GM12878 (cell line): ENCODE measurements at places on chromosomes 11 and 22. TPM values are rescaled to one million over a fixed set of nuclear protein-coding genes. Genes with fewer than 3 reads are reported as not detected.

GRCh38 chr11:64726867-64727530, 4.0 kb upstream of the NRXN2 start:
- H3K4me3 ChIP-seq = no peak overlapping the region
- H3K4me1 ChIP-seq = peaks cover 10% of the 10 kb centered on the region
- no peak for DNase-seq
- H3K27ac ChIP-seq = no peak overlapping the region
- no peaks in the 10 kb centered on the region for H3K36me3 ChIP-seq

DNA sequence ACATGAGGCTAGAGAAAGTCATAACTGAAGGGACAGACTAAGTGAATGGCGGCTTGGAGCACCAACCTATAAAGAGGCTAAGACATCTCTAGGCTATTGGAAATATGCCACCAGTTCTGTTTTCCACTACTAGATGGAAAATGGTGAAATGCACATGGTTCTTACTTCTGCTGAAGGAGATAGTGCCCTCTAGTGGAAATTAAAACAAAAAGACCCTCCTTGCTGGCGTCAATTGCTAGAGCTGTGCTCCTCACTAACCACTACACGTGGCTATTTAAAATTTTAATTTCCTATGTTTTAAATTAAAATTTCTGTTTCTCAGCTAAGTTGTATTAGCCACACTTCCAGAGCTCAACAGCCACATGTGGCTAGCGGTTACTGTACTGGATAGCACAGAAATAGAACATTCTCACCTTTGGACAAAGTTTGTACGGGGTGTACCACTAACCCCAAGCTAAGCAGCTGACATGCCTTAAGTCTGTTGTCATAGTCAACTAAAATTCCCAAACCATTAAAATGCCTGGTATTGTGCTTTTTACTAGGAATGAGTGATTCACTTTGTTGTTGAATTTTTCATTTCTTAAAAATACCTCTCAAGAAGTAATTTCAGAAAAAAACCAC, 34.1 kb upstream of the CALCA start:
- H3K4me1 ChIP-seq = no peaks in the 10 kb centered on the region
- peak; percentile 0 for DNase-seq

DNA sequence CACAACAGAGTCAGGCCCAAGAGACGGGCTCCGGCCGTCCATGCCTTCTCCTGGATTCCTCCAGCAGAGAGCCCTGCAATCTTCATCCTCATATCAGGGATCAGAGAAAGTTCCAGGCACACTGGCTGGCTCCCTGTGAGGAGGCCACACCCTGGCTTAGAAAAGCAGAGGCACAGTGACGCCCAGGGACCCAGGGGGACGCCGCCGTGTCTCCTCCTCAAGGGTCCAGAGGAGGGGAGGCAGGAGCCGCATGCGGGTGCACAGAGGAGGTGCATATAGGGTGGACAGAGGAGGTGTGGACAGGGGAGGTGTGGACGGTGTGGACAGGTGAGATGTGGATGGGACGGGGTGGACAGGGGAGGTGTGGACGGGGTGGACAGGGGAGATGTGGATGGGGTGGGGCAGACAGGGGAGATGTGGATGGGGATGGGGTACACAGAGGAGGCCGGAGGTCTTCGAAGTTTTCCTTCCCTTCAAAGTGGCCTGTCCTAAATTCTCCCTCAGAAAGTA, 1521.9 kb downstream of the BRD1 start:
- H3K4me1 ChIP-seq = no peaks in the 10 kb centered on the region
- H3K36me3 ChIP-seq = no peaks in the 10 kb centered on the region
- no peak overlapping the region for H3K27ac ChIP-seq
- DNase-seq = no peak
- no peaks in the 10 kb centered on the region for H3K27me3 ChIP-seq

The GLB1L2 gene
- 0.37 and 0.85 TPM in 2 replicates for total RNA-seq

DNA sequence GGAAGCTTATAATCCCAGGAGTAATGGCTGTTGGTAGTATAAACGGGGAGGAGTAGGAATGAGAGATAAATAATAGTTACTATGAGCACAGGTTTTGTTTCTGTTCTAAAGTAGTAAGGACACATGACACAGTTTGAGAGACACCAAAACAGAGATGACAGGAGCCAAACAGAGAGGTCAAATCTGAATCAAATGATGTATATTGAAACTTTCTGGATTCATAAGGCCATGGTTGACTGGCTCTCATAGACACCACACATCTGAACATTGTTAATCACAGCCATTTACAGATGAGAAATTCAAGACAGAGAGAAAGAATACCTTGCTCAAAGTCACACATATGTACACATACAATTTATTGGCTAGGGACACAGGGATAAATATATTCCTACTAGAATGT, 63.4 kb upstream of the UCP3 start:
- H3K4me1 ChIP-seq = no peaks in the 10 kb centered on the region
- H3K36me3 ChIP-seq = peaks cover 6% of the 10 kb centered on the region; the same call in 1 of the 2 replicates
- peak; percentile 2 for DNase-seq
- no peak overlapping the region for H3K4me3 ChIP-seq
- H3K27me3 ChIP-seq = no peaks in the 10 kb centered on the region
- no peak overlapping the region for H3K27ac ChIP-seq

- H3K4me3 ChIP-seq = no peak overlapping the region
- DNase-seq = no peak
- H3K4me1 ChIP-seq = no peaks in the 10 kb centered on the region
- H3K27me3 ChIP-seq = no peaks in the 10 kb centered on the region; the same call in 1 of the 2 replicates
- no peak overlapping the region for H3K27ac ChIP-seq
- H3K36me3 ChIP-seq = no peaks in the 10 kb centered on the region
Observed at GRCh38 chr22:35950262-35950661, 78.4 kb downstream of the RBFOX2 start.

DNA sequence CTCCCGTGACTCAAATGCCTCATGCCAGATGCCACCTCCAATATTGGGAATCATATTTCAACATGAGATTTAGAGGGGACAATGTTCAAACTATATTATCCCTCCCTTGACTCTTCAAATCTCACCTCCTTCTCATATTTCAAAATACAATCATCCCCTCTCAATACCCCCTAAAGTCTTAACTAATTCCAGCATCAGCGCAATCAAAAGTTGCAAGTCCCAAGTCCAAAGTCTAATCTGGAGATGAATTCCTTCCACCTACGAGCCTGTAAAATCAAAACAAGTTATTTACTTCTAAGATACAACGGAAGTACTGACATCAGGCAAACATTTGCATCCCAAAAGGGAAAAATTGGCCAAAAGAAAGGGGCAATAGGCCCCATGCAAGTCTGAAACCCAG, 67.2 kb upstream of the SC5D start:
- H3K4me1 ChIP-seq = no peaks in the 10 kb centered on the region
- no peak for DNase-seq
- peaks cover 4% of the 10 kb centered on the region for H3K27me3 ChIP-seq
- H3K36me3 ChIP-seq = no peaks in the 10 kb centered on the region

DNA sequence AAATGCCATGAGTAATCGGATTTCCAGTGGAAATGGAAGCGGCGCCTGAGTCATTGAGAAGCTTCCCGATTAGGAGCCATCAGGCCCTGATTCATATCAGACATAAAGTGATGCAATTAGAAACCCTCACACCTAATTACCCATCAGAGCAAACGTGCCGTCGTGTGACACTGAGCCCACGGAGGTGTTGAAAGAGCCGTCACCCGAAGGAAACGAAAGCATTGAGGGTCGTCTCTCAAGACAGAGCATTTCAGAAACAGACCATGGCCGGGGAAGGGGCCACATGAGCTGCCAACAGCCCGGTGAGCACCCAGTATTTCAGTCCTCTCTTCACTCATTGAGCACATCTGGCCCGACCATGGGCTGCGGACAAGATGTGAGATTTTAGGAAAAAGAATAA, 829.3 kb downstream of the TBC1D22A start:
- no peak overlapping the region for H3K27ac ChIP-seq
- no peak overlapping the region for H3K4me3 ChIP-seq
- no peaks in the 10 kb centered on the region for H3K4me1 ChIP-seq
- H3K36me3 ChIP-seq = no peaks in the 10 kb centered on the region
- no peaks in the 10 kb centered on the region for H3K27me3 ChIP-seq

The OR10A2 gene
- not detected in 2 replicates for total RNA-seq

The APOBEC3B gene
- 24.3 and 26.3 TPM in 2 replicates for total RNA-seq

The CHCHD10 gene
- total RNA-seq = 237 and 241 TPM in 2 replicates

GRCh38 chr11:28521075-28521474, 412.9 kb downstream of the METTL15 start:
- no peak for DNase-seq
- no peaks in the 10 kb centered on the region for H3K4me1 ChIP-seq
- no peaks in the 10 kb centered on the region for H3K27me3 ChIP-seq
- no peak overlapping the region for H3K4me3 ChIP-seq
- H3K27ac ChIP-seq = no peak overlapping the region

GRCh38 chr11:96314326-96315020, 28.5 kb downstream of the MAML2 start:
- H3K27ac ChIP-seq = no peak overlapping the region
- peaks cover 3% of the 10 kb centered on the region for H3K36me3 ChIP-seq
- H3K4me3 ChIP-seq = no peak overlapping the region
- no peaks in the 10 kb centered on the region for H3K27me3 ChIP-seq
- H3K4me1 ChIP-seq = peaks cover 20% of the 10 kb centered on the region
- DNase-seq = no peak

- DNase-seq = peak; percentile 21
- H3K27me3 ChIP-seq = no peaks in the 10 kb centered on the region; the same call in 1 of the 2 replicates
- no peak overlapping the region for H3K27ac ChIP-seq
- peaks cover 21% of the 10 kb centered on the region for H3K4me1 ChIP-seq
- H3K36me3 ChIP-seq = no peaks in the 10 kb centered on the region
- no peak overlapping the region for H3K4me3 ChIP-seq
Observed at GRCh38 chr11:2933375-2934020, 4.3 kb upstream of the PHLDA2 start.

- H3K4me1 ChIP-seq = no peaks in the 10 kb centered on the region
- no peak overlapping the region for H3K4me3 ChIP-seq
Observed at GRCh38 chr11:422249-422656, 7.5 kb upstream of the SIGIRR start.

The KRTAP5-7 gene
- total RNA-seq = not detected in 2 replicates

DNA sequence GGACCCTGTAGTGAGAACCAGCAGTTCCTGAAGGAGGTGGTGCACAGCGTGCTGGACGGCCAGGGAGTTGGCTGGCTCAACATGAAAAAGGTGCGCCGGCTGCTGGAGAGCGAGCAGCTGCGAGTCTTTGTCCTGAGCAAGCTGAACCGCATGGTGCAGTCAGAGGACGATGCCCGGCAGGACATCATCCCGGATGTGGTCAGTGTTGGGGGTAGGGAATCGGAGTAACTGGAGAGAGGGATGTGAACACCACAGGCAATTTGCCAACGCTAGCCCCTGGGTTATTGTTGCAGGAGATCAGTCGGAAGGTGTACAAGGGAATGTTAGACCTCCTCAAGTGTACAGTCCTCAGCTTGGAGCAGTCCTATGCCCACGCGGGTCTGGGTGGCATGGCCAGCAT, 19.9 kb downstream of the MADD start:
- no peak overlapping the region for H3K27ac ChIP-seq
- H3K4me3 ChIP-seq = no peak overlapping the region
- no peak for DNase-seq

GRCh38 chr11:5196731-5197130, 3.8 kb downstream of the OR51V1 start:
- no peak for DNase-seq
- H3K27me3 ChIP-seq = no peaks in the 10 kb centered on the region
- H3K4me1 ChIP-seq = no peaks in the 10 kb centered on the region

The CD3D gene
- total RNA-seq = 0.32 and 0.69 TPM in 2 replicates

The ATL3 gene
- 33.3 and 36.0 TPM in 2 replicates for total RNA-seq

The SPA17 gene
- 2.5 and 2.9 TPM in 2 replicates for total RNA-seq

DNA sequence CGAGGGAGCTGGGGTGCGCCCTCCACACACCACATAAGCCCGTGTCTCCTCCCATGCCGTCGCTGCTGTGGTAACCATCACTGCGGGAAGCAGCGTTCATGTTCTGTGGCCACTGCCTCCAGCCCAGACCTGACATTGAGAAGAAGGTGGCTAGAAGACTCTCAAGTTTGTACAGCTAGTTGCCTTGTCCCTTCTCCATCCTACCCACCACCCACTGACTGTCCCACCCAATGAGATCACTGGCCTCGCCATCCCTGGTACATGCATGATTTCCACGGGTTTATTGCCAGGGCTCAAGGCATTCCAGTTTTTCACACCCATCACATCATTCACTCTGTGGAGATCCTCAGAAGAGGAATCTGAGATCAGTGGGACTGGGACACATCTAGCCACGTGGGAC, 33.0 kb downstream of the AHNAK start:
- no peak for DNase-seq
- H3K4me3 ChIP-seq = no peak overlapping the region
- H3K27me3 ChIP-seq = no peaks in the 10 kb centered on the region; the same call in 1 of the 2 replicates
- H3K4me1 ChIP-seq = peaks cover 5% of the 10 kb centered on the region

The GPR83 gene
- 0.11 TPM in 1 of 2 replicates, not detected in the other for total RNA-seq

DNA sequence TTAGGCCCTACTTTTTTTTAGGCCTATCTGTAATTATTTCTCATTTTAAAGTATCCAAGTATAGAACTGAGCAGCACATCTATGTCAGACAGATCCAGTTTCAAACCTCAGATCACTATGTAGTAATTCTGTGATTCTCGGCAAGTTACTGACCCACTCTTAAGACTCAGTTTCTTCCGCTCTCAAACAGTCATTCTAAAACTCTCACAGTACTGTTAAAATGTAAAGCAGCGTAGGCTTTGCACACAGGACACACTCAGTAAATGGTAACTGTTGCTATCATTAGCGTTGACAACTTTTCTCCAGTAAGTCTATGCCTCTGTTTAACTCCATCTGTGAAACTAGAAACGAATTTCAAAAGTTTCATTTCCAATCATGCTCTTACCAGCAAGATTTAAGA, 277.1 kb downstream of the TTC28 start:
- no peaks in the 10 kb centered on the region for H3K36me3 ChIP-seq
- H3K27me3 ChIP-seq = no peaks in the 10 kb centered on the region
- H3K4me1 ChIP-seq = no peaks in the 10 kb centered on the region
- DNase-seq = peak; percentile 24

The YAP1 gene
- 0.24 and 0.33 TPM in 2 replicates for total RNA-seq

DNA sequence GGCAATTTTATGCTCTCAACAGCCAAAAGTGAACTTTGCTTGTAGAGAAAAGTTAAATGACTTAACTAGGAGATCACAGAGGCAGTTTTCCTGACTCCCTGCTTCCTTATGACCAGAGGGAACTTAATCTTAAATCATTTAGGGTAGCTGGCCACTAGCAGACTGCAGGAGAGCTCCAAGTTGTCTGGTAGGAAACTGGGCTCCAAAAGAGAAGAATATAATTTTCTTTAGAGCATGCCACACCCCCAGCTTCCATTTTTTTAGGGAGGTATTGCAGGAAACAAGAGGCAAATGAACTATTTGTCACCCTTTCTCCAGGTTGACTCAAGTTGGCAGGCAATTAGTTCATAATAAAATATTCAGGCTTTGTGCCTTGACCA, 2.6 kb downstream of the METTL15 start:
- 0 out of 2 replicates have a peak, but pooled peaks cover 2% of the 10 kb centered on the region for H3K36me3 ChIP-seq
- peak overlapping the region; percentile 86 for H3K27ac ChIP-seq
- peaks cover 6% of the 10 kb centered on the region for H3K4me1 ChIP-seq
- H3K27me3 ChIP-seq = no peaks in the 10 kb centered on the region
- no peak for DNase-seq

- no peak for DNase-seq
- H3K4me3 ChIP-seq = no peak overlapping the region
- H3K27ac ChIP-seq = no peak overlapping the region
- H3K27me3 ChIP-seq = no peaks in the 10 kb centered on the region
Observed at GRCh38 chr11:18495703-18496102, 31.0 kb downstream of the TSG101 start.
